ENCODE measurements at places on chromosomes 2 and 18.
A peak's percentile ranks its signal among the peaks of the same experiment; 100 is the strongest.

- no peak for DNase-seq
These were observed 100.1 kb downstream of the THADA start for GRCh38 chr2:43495727-43496126.

- peak; percentile 62 for DNase-seq
These were observed 66.7 kb upstream of the HAAO start for GRCh38 chr2:42859006-42859552.

DNA sequence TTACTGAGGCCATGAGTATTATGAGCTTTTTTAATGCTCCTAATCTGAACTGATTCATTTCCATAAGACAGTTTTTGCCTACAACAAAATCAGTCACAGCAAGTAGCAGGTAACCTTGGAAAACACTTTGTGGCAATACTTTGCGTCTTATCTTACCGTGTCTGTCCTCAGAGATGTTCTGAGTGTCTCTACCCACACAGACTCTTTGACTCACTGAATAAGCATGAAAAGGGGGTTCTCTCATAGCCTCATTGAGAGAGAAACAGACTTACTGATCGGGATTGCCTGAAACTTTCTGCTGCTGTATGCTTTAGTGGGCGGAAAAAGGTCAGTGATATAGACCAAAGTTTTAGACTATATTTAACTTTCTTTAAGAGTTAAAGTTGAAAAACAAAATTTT is 92.6 kb downstream of the MYL12B start:
- DNase-seq = no peak

GRCh38 chr18:28005164-28005563 is 171.8 kb downstream of the CDH2 start:
- no peak for DNase-seq

- peak; percentile 73 for DNase-seq
These were observed 256.7 kb downstream of the HDAC4 start for GRCh38 chr2:239143858-239144712.

DNA sequence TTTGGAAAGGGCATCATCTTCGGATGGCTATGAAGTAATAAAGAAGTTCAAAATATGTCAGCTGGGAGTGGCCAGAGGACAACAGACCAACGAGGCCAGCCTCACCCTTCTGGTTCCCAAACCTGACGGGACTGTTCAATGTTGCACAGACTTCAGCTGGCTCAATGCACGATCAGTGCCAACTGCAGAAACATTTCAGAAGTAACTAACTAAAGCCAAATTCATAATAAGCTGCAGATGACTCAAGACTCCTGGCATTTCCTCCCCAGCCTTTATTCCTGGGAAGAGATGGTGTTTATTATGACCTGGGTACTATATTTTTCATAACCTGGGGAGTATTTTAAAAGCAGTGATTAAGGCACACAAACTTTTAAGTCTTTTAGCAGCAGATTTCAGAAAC is 3.8 kb upstream of the ATP6V1C2 start:
- DNase-seq = no peak

DNA sequence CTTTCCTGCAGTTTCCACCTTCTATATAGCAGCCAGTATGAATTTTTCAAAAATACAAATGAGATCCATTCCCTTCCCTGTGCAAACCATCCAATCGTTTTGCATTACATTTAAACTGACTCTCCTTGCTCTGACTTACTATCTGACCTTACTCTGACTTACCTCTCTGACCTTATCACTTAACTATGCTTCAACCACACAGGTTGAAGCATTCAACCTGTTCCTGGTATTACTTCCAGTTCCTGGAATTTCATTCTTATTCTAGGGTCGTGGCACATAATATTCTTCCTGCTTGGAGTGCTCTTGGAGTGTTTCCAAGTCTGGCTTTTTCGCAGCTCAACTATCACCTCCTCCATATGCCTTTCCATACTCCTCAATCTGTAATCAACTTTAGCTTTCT is 850.6 kb upstream of the CHAC2 start:
- no peak for DNase-seq

- no peak for DNase-seq
These were observed 202.4 kb downstream of the FBXO15 start for GRCh38 chr18:73945130-73945792.

- no peak for DNase-seq
These were observed 28.8 kb upstream of the TMEM37 start for GRCh38 chr2:119402645-119403560.

- no peak for DNase-seq
These were observed 58.3 kb upstream of the TNP1 start for GRCh38 chr2:216918088-216918680.

DNA sequence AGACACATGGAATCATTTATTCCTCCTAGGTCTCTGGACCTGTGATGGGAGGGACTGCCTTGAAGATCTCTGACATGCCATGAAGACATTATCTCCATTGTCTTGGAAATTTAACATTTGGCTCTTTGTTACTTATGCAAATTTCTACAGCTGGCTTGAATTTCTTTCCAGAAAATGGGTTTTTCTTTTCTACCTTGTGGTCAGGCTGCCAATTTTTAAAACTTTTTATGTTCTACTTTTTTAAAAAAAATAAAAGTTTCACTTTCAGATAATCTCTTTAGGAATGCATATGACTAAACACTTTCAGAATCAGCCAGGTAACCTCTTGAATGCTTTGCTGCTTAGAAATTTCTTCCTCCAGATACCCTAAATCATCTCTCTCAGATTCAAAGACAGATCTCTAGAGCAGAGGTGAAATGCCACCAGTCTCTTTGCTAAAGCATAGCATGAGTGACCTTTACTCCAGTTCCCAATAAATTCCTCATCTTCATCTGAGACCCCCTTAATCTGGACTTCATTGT is 209.6 kb downstream of the RPRM start:
- DNase-seq = no peak

GRCh38 chr2:168059758-168060157 is 187.6 kb downstream of the STK39 start:
- no peak for DNase-seq

DNA sequence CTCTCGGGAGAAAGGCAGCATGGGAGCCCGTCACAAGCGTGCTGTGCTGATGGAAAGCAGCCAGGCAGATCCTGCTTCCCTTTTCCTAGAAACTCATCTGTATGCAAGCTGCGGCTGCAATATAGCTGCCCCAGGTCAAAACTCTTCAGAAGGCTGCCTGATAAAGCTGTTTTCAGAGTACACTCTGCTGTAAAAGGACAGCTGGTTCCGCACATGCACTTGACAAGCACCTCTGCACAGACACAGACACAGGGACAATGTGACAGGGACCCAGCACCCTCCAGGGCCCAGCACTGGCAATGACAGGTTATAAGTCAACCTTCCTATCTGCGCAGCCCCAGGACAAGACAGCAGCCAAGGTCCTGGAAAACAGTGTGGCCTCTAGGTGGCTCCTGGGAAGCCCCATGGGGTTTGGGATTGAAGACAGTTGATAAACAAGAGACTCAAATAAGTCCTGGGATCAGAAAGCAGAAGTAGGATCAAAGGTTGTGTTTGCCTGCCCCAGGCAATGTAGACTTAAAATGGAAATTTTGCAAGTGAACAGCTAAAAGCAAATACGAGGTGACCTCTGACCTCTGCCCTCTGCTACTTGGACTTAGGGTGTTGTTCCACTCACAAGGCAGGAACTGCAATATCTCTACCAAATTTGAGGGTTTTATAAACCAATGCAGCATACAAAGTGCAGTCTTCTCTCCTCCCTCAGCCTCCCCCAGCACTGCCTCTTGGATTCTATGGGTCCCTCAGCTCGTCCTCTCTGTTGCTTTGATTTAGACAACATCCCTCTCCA is 16.9 kb downstream of the SLC66A2 start:
- peak; percentile 56 for DNase-seq

- DNase-seq = no peak
These were observed 18.7 kb upstream of the NUP35 start for GRCh38 chr2:183105402-183106134.

- no peak for DNase-seq
These were observed 25.2 kb downstream of the TRABD2A start for GRCh38 chr2:84855731-84856130.

GRCh38 chr2:121634354-121635307 is 14.6 kb downstream of the CLASP1 start:
- no peak for DNase-seq

DNA sequence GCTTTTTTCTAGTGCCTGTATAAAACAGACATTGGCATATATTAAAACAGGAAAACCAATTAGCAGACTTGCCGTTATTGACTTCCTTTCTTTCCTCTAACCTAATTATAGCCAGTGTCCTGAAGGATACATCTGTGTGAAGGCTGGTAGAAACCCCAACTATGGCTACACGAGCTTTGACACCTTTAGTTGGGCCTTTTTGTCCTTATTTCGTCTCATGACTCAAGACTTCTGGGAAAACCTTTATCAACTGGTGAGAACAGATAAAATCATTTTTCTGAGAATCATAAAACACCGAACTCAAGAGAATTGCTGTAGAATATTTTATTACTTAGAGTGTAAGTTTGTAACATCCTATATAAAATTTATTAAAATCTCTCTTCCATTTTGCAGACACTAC is 74.3 kb downstream of the SCN2A start:
- no peak for DNase-seq

GRCh38 chr18:2827061-2827460 is 19.7 kb upstream of the EMILIN2 start:
- DNase-seq = no peak

- no peak for DNase-seq
These were observed 50.7 kb upstream of the ACAA2 start for GRCh38 chr18:49863769-49864621.

DNA sequence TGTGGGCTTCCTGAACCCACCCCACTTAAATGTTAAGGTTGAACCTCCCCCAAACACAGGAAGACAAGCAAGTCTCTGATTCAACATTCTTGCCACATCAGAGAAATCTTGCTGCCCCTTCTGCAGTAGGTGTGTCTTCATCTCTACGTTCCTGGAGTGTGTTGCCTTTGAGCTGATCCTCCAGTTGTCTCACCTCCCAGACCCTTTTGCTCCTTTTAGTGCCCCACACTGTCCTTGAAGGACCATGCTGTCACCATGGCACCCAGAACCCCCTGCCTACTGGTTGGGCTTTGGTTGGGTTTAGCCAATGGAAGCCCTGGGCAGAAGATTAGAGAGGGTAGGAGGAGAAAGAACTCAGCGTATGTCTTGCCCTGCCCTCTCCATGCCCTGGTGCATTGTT is 10.7 kb downstream of the CAB39 start:
- DNase-seq = no peak

DNA sequence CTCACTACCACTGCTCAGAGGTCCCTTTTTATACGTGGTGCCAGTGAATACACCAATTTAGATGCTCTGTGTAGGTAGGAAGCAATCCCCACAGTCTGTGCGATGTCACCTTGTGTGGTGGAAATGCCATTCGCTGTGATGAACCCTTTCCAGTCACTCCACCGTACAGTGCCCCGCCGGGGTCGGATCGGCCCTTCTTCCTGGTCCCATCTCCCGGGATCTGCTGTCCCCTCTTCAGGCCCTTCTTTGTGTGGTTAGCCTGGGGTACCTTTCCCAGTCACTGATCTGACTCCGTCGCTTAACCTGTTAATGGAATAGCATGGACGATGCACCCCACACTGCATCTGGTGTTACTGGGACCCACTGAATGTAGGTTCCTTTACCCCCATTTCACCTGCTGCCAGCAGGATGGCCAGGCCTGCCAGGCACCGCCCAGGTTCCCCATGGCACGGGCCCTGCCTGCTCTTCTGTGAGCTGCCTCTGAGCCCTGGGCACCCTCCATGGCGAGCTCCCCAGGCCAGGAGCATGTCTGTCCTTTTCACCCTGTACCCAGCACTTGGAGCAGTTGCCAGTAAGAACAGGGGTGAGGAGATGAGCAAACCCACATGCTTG is 18.0 kb downstream of the TWIST2 start:
- no peak for DNase-seq

GRCh38 chr2:128563348-128563687 is 244.7 kb upstream of the HS6ST1 start:
- no peak for DNase-seq

- no peak for DNase-seq
These were observed 165.6 kb upstream of the VRK2 start for GRCh38 chr2:57880967-57881366.

DNA sequence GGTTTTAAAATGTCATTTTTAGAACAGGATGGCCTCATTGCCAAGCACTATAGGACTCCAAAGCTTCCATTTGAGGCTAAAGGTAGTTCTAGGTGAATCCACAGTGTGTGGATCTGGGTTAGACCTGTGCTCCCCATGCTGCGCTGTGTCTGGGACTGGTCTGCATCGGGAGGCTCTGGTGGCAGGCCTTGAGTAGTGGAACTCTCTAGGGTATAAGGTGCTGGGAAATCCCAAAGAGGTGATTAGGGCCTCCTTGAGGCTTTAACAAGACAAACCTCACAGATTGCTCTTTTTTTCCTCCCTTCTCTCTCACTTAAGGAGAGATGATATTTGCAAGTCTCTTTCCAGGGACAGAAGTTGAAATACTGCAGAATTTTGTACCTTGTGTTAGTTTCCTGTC is 9.3 kb downstream of the SEC11C start:
- peak; percentile 46 for DNase-seq

DNA sequence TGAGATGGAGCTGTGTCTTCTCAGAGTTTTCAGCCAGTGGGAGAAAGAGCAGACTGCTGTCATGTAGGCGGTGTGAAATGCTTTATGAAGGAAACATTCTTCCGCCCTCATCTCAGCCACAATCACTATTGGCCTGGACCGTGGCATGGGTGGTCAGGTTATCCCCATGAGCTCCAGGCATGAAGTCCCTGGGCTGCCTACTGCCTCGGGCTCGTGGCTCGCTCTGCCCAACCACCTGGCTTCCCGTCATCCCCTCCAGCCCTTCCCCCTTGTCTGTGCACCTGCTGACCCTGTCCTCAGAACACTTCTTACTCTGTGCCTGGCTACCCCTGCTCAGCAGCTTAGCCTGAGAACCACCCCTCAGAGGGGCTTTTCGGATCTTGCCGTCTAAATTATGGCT is 15.5 kb downstream of the COLEC11 start:
- no peak for DNase-seq

DNA sequence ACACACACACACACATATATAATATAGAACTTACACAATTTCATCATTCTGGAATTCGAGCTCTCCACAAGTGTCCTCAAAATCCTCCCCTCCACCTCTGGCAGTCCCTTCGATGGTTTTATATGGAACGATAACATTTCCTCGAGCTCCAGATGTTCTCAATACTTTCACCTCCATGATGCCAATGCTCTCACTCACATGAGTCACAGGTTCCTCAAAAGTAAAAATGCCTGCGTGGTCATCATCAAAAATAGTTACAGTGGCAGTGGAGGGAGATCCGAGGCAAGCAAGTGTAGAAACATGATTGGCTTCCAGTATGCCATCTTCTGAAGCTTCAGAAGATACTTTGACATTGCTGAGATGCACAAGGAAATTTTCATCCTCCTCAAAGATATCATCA is 23.5 kb downstream of the SLC8A1 start:
- no peak for DNase-seq

DNA sequence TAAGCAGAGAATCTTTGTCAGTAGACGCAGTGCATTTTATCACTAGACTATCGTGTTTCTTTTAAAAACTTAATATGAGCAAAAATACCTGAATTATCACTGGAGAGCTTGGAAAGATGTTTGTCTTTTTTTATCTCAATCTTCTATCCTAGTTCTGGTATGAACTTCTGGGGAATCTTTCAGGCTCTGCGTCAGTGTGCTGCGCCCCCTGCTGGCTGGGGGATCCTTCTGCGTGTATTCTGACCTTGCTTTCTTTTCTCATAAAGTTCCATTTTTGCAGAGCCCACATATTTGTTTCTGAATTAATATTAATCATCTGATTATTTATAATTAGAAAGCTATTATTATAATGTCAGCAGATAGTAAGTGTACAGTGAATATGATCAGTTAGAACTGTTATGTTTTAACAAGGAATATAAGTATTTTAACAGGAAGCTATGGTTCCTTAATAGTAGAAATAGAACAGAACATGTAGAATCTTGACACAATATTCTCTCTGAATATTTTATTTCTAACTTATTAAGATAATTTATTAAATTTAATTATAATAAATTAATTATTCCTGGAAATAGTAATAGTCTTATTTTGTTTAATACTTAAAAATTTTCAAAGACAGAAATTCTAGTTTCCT is 945.0 kb upstream of the CRIM1 start:
- peak; percentile 65 for DNase-seq
